ENCODE measurements at places on chromosomes 5 and 9. TPM values are rescaled to one million over a fixed set of nuclear protein-coding genes. Genes with fewer than 3 reads are reported as not detected.

The LIFR gene
- 0.67 TPM for polyA plus RNA-seq

The DHFR gene
- 39.7 TPM for polyA plus RNA-seq

The PTPRD gene
- 2.7 TPM for polyA plus RNA-seq

The NR5A1 gene
- 0.27 TPM for polyA plus RNA-seq

The KLF9 gene
- polyA plus RNA-seq: 1.3 TPM

The EPB41L4A gene
- 0.67 TPM for polyA plus RNA-seq

The FGF10 gene
- 0.81 TPM for polyA plus RNA-seq

The UBAC1 gene
- 56.0 TPM for polyA plus RNA-seq

The GHR gene
- polyA plus RNA-seq: 1.9 TPM

The SPINK4 gene
- 1,209 TPM for polyA plus RNA-seq

The AHRR gene
- polyA plus RNA-seq: 0.22 TPM

The CDKN2A gene
- 2.7 TPM for polyA plus RNA-seq

The SLC6A18 gene
- not detected for polyA plus RNA-seq

The ZNF462 gene
- 2.0 TPM for polyA plus RNA-seq

The PRR16 gene
- polyA plus RNA-seq: 2.4 TPM

The CDK9 gene
- polyA plus RNA-seq: 34.2 TPM
